ENCODE measurements at places on chromosomes 4 and X.

DNA sequence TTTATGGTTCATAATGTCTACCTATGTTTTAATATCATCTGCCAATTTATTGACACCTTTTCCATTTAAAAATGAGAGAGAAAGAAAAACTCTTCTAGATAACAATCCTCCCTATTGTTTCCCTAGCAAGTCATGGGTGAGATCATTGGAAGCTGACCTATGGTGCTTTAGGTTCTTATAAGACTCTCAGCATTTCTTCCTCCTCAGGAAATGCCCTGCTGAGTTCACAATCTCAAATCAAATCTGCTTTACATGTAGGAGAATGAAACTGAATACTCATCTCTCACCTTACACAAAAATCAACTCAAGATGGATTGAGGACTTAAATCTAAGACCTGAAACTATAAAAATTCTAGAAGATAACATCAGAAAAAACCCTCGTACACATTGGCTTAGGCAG, 267.4 kb downstream of the RAPGEF2 start:
- DNase-seq: no peak

GRCh38 chr4:5069901-5070300, 18.6 kb downstream of the STK32B start:
- DNase-seq: no peak

DNA sequence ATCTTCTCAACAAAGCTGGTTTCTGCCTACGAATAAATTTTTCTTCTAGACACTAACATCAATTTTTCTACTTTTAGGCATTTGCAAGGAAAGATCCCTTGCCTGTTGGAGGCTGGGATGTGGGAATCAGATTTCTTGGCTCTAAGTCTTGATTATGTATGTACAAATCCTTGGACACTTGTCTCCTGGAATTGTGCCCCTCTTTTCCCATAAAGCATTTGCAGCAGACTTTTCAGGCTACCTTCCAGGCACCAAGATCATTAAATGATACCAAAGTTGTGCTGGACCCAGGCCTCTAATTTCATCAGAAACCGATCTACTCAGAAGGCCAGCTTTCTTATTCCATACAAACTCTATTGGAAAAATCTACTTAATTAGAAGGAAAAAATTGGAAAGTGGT, 339.5 kb upstream of the DIPK2B start:
- no peak for DNase-seq

DNA sequence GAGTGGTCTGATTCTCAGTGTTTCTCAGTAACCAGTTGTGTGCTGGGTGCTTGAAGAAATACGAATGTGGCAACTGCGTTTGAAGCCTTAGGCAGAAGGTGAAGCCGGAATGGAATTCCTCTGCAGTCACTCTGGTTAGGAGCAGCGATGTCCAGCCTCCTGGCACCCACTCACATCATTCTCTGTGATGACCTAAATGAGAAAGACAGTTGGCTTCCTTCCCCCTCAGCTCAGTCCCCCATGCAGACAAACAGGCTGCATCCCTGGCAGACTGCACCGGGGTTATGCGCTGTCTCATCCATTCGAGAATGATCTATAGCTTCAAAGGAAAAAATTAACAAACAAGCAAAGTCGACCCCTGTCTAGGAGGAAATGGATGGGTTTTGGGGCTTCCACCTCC, 170.1 kb upstream of the SCML1 start:
- DNase-seq: no peak

DNA sequence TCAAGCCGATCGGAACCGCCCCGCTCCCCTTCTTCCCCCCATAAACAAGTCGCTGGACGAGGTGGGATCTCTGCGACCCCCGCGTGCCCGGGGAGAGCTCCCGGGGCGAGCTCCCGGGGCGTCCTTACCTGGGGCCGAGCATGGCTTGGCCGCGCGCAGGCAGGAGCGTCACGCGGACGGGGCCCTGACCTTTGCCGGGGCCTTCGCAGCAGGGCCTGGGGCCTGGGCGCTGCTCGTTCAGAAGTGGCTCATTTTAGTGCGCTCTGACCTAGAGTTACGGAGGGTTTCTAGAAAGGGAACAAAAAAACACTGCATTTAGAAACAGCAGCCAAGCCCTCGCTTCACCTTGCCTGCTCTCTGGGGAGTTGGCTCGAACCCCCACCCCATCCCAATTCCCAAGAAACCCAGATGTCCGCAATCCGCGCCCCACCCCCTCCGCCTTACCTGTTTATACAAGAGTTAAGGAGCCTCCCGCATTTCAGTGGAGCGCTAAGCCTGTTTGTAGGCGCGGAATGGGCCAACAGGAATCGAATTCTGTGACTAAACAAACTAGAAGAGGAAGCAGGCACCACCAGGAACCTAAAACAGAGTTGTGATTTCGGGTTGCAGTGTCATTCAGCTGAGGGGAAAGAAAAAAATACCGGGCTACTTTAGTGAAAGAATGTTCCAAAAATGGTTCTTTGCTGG, 814 bp upstream of the RBM47 start:
- no peak for DNase-seq

DNA sequence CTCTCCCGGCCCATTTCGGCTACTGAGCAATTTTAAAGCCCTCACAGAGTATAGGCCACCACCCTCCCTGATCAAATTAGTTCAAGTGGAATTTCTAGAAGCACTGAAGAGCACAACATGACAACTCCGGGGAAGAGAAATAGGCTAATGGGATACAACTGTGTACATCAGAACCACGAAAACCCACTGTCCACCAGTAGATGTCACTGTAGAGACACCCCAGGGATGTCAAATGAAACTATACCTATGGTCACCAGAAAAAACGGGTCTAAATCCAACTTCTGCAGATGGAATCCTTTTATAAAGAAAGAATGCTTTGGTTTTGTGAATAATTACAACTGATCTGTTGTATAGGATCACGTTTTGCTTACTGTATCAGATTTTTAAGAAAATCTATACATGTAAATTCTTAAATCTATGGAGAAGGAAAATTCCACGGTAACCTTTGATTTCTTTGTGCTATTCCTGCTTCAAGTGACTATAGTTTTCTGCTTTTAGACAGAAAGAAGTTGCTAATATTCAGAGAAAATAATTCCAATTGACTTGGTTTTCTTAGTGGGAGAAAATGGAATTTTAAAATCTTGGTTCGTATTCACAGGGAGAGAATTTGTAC, 29.5 kb upstream of the MAP3K15 start:
- DNase-seq: peak; percentile 23

GRCh38 chr4:110801591-110801990, 178.7 kb upstream of the PITX2 start:
- no peak for DNase-seq

DNA sequence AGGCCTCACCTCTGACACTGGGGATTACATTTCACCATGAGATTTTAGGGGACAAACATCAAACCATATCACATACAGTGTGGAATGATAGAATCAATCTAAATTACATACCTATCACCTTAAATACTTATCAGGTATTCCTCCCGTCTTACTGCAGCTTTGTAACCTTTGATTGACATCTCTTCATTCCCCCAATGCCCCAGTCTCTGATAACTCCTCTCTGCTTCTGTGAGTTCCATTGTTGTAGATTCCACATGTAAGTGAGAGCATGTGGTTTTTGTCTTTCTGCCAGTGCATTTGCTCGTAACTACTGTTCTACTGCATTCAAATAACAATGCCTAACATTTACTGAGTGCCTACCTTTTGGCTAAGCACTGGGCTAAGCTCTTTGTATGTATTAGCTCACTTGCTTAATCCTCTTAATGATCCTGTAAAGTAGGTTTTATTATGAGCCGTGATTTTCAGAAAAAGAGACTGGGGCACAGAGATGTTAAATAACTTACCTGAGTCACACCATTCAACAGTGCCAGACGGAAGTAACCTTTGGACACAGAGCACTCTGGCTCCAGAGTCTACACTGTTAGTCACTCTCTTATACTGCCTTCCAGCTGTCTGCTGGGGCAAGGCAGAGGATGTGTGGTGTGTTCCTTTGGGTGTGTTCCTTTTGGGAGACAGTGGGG, 63.7 kb upstream of the ESX1 start:
- DNase-seq: no peak

DNA sequence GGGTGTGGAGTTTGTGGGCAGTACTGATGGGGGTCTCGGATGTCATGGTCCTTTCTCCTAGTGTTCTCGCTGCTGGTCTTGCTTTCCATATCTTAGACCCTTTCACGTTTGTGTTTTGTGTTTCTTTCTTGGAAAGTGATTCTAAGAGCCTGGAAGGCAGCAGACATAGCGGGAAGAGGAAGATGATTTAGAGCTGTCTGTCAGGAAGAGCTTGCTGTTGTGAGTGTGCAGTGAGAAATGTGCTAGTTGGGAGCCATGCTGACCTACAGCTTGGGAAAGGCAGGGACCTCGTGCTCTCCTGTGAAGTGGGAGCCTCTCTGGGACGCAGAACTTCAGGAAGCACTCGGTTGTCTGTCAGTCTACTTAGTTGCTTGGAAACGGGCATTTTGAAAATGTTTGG, 122.2 kb downstream of the ZNF518B start:
- DNase-seq: no peak

DNA sequence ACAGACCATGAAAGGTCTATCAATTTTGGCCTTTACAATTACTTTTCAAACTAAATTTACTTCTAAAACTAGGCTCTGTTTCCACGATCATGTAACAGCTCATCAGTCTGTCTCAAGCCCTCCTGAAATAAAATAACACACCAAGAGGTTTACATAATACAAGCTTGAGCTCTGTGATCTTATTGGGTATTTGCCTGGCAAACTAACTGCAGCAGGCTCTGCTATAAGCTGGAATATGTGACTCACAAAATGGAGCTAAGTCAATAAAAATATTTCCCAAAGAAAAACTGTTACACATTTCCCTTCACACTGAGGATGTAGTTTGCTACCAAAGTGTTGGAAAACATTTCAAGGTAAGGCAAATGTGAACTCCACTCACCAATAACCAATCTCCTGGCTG, 94.7 kb upstream of the GPM6B start:
- no peak for DNase-seq

DNA sequence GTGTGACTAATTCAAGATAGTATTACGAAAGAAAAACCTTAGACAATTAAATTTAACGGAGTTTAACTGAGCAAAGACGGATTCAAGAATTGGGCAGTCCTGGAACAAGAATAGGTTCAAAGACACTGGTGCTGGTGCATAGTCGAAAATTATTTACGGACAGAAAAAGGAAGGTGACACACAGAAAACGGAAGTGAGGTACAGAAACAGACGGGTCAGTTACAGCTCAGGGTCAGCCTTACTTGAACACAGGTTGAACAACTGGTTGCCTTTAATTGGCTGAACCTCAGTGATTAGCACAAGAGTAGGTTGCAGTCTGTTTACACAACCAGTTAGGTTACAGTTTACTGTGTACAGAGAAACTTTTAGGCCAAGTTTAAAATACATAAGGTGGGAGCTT, 31.5 kb downstream of the KLHL8 start:
- no peak for DNase-seq

DNA sequence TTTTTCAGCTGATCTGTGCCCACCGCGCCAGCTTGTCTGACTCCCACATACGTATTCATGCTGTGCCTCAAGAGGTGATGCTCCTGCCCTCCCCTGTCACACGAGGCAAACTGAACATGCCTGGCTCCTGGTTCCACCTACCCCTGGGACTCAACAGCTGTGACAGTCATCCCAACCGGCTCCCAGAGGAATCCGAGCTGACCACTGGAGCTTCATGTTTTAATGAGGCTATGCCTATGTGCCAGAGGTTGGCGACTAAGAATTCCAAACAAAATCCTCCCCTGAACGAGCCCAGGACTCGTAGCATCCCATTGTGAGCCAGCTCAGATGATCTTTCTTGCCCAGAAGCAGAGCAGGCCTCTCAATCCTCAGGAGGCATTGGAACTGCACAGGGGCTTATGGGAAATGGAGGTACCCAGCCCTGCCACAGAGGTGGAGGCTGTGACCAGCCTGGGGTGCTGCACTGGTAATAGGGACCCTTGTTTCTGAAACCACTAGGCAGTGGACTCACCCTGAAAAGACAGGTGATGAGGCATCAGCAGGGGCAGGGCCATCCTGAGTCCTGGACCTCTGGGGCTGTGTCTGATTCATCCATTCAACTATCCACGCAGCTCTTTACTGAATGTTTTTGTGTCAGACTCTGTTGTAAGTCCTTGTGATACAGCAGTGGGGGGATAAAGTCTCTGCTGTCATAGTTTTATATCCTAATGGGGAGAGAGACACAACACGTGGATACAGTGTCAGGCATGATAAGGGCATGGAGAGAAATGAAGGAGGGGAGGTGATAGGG, 325.0 kb downstream of the EVC2 start:
- no peak for DNase-seq

GRCh38 chr4:103375278-103375677, 177.1 kb upstream of the CENPE start:
- DNase-seq: no peak

GRCh38 chr4:169209388-169209883, 61.3 kb downstream of the SH3RF1 start:
- no peak for DNase-seq

DNA sequence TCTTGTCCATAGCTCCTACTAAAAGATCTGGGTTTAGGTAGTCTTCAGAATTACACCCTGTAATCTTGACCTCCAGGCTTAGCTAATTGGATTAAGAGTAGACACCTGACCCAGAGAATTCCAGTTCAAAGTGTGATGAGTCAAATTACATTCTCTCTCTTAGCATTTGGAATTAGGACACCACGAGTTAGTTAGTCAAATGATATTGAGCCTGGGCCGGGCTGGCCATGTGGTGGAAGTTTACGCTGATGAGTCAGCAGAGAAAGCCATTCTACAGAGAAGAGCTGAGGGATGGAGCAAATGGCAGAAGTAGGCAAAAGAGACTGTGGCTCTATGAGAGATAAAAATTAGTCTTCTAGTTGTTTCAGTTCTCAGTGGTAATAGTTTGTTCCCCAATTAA, 31.1 kb downstream of the CEP44 start:
- no peak for DNase-seq

- DNase-seq: no peak
These were observed 507.0 kb downstream of the PPARGC1A start for GRCh38 chr4:23382879-23383278.

DNA sequence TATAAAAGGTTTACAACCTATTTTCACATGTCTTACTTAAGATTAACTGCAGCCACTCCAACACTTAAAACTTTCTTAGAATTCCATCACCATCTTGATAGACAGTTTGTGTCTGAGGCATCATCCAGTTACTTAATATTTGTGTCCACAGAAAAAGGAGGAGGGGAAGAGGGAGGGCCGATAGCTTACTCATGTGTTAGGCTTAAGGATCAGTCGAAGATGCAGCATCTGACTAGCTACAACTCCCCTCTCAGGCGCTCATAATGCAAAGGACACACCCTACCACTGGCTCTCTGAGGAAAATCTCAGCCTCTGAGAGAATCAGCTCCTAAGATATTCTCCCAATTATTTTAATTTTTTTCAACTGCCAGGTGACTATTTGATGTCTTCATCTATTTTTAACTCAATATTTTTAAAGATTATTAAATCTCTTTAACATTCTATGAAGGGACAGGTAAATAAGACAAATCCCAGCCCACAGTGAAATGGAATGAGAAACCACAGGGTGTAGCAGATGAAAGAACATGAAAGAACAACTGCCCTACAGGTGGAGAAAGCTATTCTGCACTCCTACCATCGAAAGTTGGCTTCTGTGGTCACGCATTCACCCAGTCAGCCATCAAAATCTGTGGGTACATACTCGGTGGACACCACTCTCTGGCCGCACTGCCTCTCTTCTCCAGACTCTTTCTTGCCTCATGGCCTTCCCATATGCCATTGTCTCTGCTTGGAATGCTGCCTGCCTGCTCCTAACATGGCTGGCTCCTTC, 48.0 kb downstream of the ARAP2 start:
- no peak for DNase-seq

Data from activated CD4-positive, alpha-beta T cell treated with anti-CD3 and anti-CD28 coated beads, Interleukin-2, amount 50 U/mL, for 4 hours (primary cell).